NCI-H774 (cell line): ENCODE measurements at places on chromosomes 7 and 10.

- DNase-seq, result no peak
Measured at GRCh38 chr10:125096371-125096770, 64.0 kb downstream of the CTBP2 start.

DNA sequence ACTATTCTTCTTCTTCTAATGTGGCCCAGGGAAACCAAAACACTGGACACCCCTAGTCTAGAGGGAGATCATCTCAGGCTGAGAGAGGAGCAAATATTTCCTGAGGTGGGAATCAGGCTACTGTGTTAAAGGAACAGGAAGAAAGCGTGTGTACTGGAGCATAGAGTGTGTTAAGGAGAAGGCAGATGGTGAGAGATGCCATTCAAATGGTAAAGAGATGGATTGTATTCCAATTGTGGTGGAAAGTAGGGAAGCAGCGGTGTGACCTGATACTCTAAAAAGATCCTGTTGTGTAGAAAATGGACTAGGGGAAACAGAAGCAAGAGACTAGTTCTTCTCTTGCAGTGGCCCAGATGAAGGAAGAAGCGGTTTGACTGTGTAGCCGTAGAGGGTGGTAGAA lies 31.2 kb downstream of the RAB18 start:
- no peak for DNase-seq

DNA sequence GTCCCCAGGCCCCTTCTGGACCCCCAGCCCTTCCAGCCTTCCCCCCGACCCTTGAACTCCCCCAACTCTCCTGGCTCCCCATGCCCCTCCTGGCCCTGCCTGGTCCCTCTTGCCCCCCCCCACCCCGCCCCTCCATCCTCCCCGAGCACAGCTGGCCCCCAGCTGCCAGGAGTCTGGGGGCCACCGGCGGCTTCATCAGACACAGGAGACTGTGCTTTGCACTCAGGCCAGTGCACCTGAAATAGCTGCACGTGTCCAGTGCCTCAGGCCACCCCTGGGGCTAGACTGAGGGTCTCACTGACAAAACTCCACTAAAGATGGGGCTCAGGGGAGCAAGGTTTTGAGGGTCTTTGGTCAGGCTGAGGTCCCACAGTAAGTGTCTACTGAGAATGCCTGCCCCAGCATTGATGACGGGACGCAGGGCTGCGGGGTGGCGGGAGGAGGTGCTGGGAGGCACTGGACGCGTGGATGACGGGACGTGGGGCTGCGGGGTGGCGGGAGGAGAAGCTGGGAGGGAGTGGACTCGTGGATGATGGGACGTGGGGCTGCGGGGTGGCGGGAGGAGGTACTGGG lies 6.5 kb downstream of the FOXL3 start:
- no peak for DNase-seq

- no peak for DNase-seq
Measured at GRCh38 chr10:20288060-20288459, 471.8 kb downstream of the PLXDC2 start.

DNA sequence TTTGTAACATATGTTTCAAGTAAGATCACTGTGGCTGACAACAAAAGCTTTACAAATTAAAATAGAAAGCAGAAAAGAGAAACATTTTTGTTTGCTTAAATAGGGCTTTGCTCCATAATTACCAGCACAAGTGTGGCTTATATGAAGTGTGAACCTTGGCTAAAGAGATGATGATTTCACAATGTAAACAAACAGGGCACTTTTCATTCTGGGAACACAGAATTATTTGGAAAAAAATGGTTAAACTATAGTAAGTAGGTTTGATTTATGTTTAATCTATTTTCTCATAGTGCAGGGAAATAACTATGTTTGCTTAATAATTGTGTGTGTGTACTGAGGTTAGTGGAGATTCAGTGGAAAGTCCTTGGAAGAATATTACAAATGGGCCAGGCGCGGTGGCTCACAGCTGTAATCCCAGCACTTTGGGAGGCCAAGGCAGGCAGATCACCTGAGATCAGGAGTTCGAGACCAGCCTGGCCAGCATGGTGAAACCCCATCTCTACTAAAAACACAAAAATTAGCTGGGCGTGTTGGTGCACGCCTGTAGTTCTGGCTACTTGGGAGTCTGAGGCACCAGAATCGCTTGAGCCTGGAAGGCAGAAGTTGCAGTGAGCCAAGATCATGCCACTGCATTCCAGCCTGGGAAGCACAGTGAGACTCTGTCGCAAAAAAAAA lies 19.1 kb upstream of the OTUD1 start:
- peak; percentile 40 for DNase-seq

GRCh38 chr10:75555323-75555722 lies 123.9 kb downstream of the LRMDA start:
- no peak for DNase-seq

- DNase-seq, result no peak
Measured at GRCh38 chr7:11934796-11935195, 102.8 kb upstream of the THSD7A start.

DNA sequence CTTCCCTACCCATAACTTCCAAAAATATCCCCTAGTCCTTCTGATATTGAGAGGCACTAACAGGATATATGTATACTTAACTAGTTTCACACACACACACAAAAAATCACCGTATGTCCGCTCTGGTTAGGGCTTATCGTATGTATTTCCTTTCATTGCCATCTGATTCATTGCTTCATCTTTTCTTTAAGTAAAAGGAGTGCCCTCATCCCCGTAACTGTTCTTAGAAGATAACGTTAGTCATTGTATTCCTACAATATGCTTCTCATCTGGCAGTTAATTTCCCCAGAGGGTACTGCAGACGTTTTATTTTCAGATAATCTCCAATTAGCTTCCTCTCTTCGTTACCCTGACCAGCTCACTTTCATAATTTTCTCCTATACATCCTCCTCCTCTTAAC lies 37.3 kb downstream of the NRCAM start:
- no peak for DNase-seq
